Frontal cortex (tissue), 4 donors: ENCODE measurements at places on chromosomes 13 and 19. TPM values are rescaled to one million over a fixed set of nuclear protein-coding genes. Genes with fewer than 3 reads are reported as not detected.

GRCh38 chr13:26614721-26615120 lies 57.2 kb downstream of the WASF3 start:
- no peak for DNase-seq

GRCh38 chr13:97386801-97387484 lies 47.0 kb upstream of the RAP2A start:
- DNase-seq = no peak

DNA sequence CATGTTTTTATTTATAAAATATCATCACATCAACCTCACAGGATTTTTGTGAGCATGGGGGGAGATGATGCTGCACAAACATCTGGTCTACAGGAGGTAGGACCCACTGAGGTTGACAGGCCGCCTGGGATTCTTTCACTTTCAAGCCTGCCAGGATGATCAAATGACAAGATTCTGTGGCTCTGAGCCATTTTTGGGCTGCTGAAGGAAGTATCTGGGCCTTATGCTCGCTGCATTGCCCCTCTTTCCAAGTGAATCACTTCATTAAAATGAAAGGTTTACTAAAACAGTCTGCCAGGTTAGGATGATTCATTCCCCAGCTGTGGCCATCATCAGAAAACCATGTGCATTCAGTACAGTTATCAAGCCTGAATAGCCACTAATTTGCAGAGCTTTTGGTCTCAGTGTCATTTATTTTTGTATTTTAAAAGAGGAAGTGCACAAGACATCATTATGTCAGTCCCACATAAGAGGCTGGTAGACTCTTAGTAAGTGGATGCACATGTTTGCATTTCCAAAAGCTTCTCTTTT lies 34.4 kb downstream of the STARD13 start:
- peak; percentile 20 for DNase-seq

- no peak for DNase-seq
These were observed 23.5 kb downstream of the RHPN2 start for GRCh38 chr19:33040994-33041827.

DNA sequence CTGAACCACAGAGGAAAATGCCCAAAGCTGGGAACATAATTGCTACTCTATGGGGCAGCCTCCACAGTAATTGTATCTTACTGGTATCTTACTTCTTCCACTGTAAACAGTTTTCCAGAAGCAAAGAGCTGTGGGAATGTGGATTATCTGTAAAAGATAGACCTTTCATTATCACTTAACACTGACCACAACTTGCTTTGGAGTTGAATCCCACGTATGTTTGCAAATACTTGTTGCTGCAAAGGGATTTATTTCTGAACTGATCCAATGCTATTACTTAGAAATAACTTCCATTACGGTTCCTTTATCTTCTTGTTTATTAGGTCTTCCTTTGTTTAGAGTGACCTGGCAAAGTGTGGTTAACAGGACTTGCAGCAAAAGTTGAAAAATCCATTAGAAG lies 218.1 kb downstream of the KCTD12 start:
- no peak for DNase-seq

- DNase-seq = no peak
These were observed 166.7 kb downstream of the USP12 start for GRCh38 chr13:27004866-27005265.

DNA sequence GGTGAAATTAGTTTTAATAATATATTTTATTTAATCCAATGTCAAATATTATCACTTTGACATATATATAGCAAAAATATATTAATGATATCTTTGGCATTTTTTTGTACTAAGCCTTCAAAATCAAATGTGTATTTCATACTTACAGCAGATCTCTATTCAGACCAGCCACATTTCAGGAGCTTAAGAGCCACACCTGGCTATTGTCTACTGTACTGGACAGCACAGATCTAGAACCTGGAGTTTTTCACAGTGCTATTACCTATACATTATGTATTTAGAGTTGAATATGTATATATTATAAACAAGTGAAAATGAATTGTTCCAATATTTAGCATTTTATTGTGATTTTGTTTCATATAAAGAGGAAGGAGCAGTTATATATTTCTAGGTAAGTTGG lies 486.3 kb downstream of the DIAPH3 start:
- DNase-seq = no peak

GRCh38 chr13:114132419-114133121 lies at the start of gene RASA3:
RASA3 (minus strand) TSS chr13:114132623; CDS start chr13:114132489, 134 bp downstream.
- peak; percentile 93 for DNase-seq

DNA sequence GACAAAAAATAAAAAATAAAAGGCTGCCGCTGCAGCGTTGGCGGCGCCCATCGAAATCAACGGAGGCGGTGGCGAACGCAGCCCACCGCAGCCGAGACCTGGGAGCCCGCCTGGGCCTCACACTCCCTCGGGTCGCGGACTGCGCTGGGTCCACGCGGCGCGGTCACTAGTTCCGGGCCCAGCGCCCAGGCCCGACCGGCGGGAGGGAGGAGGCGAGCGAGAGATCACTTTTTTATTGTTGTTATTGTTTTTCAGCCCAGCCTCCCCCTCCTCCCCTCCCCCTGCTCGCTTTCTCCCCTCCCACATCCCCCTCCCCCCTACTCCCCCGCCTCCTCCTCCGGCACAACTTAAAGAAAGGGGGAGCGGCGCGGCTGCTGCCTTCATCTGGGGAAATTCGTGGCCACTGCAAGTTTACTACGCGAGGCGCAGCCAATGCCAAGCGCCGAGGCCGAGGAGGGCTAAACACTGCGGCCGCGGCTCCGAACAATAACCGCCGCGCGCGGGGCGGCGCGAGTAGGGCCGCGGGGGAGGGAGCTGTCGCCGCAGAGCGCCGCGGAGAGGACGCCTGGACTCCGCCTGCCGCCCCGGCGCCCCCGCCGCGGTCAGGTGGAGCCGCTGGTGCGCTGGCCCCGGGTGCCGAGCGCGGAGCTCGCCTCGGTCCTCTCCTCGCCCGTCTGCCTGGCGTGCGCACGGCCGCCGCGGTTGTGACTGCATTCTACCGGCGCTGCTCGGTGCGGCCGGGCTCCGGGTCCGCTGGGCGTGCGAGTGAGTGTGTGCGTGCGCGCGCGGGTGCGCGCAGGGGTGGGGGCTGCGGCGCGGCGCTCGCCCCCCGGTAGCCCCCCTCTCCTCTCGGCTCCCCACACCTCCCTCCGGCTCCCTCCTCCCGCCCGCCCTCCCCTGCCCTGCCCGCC lies 505 bp upstream of the ZIC2 start:
- peak; percentile 63 for DNase-seq

DNA sequence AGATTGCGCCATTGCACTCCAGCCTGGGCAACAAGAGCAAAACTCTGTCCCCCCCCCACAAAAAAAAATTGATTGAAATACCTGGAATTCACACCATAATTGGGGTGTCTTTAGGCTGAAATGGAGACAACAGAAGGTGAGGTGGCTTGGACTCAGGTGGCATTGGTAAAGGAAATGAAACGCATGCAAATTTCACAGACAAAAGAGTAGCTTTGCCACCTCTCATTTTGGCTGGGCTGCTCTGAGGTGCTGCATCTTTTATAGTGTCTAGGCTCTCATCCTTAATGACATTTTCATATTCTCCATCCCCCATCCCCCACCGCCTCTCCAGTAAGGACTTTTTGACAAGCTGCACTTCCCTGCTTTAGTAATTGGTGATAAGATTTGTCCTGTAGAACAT lies 6.9 kb downstream of the UBE2L5 start:
- no peak for DNase-seq

GRCh38 chr19:1473085-1473851 lies 5.7 kb downstream of the C19orf25 start:
- DNase-seq = peak; percentile 41

DNA sequence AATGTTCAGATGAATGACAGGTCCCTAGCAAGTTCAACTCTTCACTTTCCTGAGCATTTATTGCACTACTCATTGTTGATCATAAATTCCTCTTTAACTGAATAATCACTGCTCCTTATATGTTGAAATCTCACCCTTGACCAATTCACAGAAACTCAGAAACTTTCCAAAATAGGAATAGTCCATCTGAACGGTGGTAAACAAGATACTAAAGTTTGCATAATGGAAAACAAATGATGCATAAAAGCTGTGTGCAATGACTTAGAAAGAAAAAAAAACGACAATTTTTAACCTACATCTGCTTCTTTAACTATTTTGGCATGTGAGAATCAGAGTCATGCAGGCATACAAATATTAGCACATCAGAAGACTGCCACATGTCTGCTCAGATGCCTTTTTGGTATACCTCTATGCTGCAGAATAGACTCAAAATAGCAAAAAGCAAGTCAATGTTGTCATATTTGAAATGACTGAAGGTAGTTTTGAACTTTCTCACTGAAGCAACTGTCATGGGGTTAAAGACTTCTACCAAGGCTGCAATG lies 34.8 kb downstream of the SLC10A2 start:
- DNase-seq = no peak

GRCh38 chr13:38667526-38668109 lies 19.3 kb upstream of the FREM2 start:
- DNase-seq = no peak

GRCh38 chr13:25571237-25571636 lies 199.5 kb downstream of the ATP8A2 start:
- DNase-seq = no peak

The ZNF439 gene
- total RNA-seq = 38.3 TPM

The ZNF560 gene
- 0.41 TPM for total RNA-seq

The C13orf46 gene
- under 0.01 TPM for total RNA-seq

The TLE6 gene
- total RNA-seq = 0.82 TPM
